ENCODE measurements at places on chromosomes 3 and 15.

- no peak for DNase-seq
Measured at GRCh38 chr3:30607032-30607833, 832 bp downstream of the TGFBR2 start.

GRCh38 chr15:71586463-71586862, 223.9 kb upstream of the NR2E3 start:
- DNase-seq = no peak

GRCh38 chr3:167437428-167438139, 36.3 kb downstream of the SERPINI2 start:
- no peak for DNase-seq

- DNase-seq = no peak
Measured at GRCh38 chr3:134368751-134369105, 5.5 kb downstream of the AMOTL2 start.

GRCh38 chr15:38526158-38526557, 38.5 kb downstream of the RASGRP1 start:
- no peak for DNase-seq

DNA sequence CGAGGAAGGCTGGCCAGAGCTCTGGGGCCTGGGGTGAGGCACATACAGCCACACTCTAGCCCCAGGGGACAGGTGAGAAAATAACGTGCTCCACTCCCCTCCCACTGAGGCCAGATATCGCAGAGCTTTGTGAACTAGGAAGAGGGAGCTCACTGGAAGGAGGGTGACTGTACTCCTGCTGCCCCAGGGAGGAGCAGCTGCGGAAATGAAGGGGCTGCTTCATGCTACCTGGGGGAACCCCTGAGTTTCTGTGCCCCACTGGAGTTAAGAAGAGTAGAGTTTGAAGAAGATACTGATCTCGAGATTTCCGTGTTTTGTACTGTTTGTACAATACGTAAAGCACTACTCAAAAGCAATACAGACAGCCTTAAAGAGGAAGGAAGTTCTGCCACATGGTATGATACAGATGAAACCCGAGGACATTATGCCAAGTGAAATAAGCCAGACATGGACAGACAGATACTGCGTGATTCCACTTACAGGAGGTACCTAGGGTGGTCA, 44.6 kb downstream of the CMTM6 start:
- no peak for DNase-seq

DNA sequence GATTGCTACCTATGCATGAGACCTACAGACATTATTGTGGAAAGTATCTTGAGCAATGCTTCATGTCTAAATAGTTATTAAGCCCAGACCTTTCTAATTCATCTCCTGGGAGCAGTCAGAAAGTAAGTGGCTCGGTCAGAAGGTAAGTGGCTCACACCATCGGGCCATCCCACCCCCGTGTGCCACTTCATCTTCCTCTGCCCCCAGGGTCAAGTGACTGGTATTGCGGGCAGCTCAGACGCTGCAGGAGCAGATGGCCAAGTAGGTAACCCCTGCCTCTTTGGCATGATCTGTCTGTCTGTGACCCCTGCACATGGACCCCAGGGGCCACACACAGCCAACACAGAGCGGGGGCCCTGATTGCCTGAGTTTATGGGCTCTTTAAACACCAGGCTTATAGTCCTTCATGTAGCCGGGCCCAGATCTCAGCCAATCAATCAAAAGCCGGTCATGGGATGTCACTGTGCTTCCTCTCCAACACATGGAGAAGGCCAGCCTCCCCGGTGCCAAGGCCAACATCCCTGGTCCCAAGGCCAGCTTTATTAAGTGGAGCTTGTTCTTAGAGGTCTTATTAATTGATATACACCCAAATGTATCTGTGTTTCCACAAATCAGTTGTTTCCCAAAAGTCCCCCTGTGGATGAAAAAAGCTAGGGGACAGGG, 42.9 kb downstream of the LARP6 start:
- DNase-seq = no peak

- no peak for DNase-seq
Measured at GRCh38 chr15:59438625-59439290, 772 bp downstream of the FAM81A start.

DNA sequence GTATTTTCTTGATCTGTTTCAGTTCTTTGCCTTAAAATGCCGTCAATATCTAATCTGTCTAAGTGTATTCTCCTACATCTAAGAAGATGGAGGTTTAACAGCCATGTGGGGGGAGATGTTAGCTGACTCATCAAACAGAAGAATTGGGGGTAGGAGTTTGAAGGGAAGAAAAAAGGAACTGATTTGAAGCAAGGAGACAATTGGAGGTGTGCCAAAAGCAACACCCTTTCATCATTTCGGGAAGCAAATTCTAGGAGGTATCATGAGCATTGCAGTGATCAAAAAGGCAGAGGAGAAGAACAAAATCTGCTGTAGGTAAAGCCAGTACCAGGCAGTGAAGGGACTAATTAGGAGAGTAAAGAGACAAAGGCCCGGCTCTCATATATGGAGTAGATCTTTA, 337.3 kb upstream of the TBC1D5 start:
- no peak for DNase-seq

DNA sequence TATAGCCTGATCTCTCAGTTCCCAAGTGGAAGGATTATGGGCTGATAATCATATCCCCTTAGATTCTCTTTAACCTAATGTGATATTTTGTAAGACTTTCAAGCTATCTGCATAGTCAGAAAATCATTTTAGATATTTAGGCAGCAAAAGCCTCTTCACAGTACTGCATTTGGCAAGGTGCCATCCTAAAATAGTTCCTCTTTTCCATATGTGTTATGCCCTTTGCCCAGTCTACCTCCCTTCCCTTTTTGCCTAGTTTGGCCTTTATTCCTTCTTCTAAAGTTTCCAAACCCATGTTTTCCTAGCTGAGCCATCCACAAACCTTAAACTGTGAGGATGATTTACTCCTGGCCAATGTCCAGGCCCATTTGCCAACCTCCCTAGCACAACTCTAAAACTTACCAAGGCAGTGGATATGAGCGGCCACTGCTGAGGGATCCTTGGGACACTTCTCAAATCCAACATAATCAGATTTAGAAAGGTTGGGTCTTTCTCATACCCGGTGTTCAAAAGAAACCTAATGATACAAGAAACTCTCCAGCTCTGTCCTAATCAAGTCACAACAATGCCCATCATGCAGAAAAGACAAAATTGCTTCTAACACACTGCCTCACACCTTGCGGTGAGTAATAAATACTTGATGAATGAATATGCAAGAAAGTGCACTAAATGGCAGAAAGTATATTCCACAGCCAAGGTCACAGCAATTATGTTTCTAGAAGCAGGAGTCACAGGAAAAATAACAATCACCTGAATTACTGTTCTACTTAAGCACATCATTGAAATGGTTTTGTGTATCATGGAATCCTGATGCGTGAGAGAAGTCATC, 493.9 kb downstream of the NLGN1 start:
- no peak for DNase-seq

- DNase-seq = no peak
Measured at GRCh38 chr3:188602620-188603019, 448.7 kb downstream of the LPP start.

- DNase-seq = no peak
Measured at GRCh38 chr3:148728753-148729152, 31.1 kb downstream of the AGTR1 start.

DNA sequence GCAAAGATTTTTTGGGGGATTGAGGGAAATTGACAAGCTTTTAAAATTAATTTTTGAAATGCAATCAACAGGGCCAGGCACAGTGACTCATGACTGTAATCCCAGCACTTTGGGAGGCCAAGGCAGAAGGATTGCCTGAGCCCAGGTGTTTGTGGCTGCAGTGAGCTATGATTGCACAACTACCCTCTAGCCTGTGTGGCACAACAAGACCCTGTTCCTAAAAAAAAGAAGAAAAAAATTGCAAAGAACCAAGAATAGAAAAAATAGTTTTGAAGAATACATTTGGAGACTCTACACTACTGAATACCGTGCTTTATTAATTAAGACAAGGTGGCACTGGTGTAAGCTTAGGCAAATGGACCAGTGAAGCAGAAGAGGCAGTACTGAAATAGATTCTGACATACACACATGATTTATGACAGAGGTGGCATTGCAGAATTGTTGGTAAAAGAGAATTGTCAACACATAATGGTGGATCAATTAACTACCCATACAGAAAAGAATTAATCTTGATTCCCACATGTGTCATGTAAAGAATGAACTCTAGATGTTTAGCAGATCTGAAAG, 443.3 kb upstream of the ATP11B start:
- DNase-seq = no peak

DNA sequence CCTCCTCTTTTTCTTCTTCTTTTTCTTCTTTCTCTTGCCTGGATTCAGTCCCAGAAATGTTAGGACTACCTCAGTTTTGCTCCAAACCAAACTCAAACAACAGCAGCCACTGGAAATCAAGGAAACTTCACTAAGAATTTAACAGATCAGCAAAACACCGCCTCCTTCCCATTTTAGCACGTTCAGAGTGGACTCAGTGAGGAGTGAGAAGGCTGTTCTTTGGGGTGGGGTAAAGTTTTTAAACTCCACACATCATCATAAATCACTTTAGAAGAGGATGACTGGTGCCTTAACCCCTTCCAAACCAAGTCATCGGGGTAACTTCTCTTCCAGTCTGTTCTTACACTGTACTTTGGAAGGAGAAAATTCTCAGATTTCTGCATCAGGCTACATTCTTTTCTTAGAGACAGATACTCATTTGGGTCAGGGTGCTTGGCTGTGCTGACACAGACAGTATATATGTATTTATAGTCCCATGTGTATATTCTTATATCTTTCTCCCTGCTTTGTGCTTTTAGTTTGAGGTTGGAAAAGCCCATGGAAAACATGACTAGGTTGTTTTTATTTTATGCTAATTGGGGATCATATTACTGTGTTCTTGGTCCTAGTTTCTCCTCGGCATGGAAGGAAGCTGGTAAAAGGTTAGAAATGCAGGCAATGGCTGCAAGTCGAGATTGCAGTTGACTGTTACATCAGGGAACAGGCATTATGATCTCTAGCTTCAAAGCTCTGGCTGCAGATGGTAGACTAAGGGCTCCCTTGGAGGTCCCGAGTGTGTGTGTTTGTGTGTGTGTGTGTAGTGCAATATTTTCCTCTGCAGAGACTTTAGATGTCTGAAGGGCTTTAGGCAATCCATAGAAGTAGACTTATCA, at the start of gene CCDC80:
CCDC80 (minus strand) TSS at position 214 of the 872 bp plus-strand sequence. CDS start 1,238 bp downstream, outside the sequence.
- DNase-seq = no peak

Measured in SK-N-MC (cell line).